NCI-H1417 treated with DMSO at 0.1 percent for 48 hours (cell line): ENCODE measurements at places on chromosomes 1 and 21.

GRCh38 chr1:93552741-93553455, 105.0 kb downstream of the FNBP1L start:
- DNase-seq: no peak

DNA sequence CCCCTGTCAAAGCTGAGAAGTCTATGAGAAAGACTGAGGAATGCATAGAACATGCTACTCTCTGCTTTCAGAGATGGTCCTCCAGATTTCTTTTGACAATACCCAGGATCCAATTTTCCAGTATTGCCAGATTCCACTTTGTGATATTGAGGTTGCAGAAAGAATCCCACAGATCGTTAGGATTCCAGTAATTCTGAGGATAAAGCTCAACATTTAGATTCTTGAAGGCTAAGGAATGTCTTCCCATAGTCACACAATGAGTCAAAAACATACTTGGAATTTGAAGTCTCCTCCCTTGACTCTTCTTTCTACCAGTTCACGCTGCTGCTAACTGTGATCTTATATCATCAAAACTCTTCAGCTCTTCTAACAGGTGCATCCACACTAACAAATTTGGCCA, 57.1 kb downstream of the TNFSF18 start:
- no peak for DNase-seq

- DNase-seq: no peak
Observed at GRCh38 chr1:179754041-179754624, 11.0 kb downstream of the FAM163A start.

GRCh38 chr1:84107955-84108354, 36.1 kb upstream of the PRKACB start:
- no peak for DNase-seq

DNA sequence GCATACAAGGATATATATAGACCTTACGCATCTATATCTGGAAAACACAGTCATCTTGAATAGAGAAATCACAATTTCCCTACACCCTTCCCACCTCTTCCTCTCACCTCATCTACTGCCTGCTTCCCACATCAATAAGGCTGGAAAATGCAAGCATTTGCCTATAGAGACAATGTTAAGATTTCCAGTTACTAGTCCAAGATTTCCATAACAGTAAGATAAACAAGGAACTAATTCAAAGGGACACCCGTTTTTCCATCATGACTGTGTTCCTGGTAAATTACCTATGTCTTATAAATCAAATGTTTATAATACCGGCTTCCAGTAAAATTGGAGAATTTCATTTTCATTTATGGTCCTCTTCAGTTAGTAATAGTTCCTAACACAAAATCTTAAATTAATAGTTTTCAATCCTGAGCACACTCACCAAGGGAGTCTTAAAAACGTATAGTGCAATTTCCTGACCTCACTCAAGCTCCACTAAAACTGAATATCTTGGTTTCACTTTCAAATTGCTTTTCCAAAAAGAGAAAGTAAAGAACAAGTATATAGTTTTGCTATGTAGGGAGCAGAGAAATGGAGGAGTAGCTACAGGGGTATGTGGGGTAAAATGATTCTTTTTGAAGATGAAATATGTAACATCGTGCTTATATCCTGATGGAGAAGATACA, 398.7 kb downstream of the PLPP3 start:
- DNase-seq: no peak

- DNase-seq: no peak
Observed at GRCh38 chr1:241964550-241965282, 7.1 kb downstream of the BECN2 start.

DNA sequence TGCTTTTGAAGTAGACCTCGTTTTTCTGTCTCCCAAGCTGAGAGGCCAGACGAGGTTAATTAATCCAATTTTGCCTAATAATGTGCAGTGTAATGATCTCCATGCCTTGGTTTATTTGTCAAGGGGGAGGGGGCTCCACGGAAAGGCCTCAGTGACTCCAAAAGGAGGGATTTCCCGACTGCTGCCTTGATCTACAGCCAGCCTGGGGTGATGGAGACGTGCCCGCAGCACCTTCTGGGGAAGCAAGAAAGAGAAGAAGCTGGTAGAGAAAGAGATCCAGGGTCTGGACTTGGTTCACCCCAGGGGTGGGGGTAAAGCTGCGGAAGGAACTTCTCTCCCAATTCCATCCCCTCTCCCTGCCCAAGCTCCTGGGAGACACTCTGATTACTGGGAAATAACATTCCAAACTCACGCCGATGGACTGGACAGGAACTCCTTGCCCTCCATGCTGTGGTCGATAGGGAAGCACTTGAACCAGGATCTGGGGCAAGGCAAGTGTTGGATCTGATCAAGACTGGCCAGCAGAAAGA, 44.1 kb upstream of the SIM2 start:
- no peak for DNase-seq

- DNase-seq: no peak
Observed at GRCh38 chr1:226888021-226888420, 17.6 kb downstream of the PSEN2 start.

- DNase-seq: no peak
Observed at GRCh38 chr1:21124846-21125245, 51.9 kb downstream of the EIF4G3 start.

DNA sequence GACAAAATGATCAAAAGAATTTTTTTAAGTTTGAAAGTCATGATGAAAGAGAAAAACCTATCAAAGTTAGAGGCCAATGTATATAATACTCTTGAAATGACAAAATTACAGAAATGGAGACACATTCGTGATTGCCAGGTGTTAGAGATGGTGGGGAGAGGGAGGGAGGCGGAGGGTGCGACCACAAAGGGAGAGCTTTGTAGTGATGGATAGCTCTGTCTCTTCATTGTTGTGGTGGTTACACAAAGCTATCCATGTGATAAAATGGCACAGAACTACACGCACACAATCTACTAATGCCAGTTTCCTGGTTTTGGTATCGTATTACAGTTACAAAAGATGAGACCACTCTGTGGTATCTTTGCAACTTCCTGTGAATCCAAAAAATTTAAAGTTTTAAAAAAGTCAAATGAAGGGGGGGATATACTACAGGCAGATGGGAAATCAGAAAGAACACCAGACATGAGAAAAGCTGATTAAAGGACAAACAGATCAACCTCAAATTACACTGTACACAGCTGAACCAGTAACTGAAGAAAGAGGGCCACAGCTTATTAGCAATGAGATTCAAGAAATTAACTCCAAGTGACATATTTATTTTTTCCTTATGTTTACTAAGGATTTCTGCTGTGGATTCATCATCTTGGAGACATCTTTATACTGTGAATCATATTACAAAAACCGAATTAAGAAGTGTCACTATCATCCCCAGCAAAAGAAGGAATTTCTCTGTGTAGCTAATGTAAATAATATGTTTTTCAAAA, 199.1 kb downstream of the SLC45A1 start:
- DNase-seq: no peak

DNA sequence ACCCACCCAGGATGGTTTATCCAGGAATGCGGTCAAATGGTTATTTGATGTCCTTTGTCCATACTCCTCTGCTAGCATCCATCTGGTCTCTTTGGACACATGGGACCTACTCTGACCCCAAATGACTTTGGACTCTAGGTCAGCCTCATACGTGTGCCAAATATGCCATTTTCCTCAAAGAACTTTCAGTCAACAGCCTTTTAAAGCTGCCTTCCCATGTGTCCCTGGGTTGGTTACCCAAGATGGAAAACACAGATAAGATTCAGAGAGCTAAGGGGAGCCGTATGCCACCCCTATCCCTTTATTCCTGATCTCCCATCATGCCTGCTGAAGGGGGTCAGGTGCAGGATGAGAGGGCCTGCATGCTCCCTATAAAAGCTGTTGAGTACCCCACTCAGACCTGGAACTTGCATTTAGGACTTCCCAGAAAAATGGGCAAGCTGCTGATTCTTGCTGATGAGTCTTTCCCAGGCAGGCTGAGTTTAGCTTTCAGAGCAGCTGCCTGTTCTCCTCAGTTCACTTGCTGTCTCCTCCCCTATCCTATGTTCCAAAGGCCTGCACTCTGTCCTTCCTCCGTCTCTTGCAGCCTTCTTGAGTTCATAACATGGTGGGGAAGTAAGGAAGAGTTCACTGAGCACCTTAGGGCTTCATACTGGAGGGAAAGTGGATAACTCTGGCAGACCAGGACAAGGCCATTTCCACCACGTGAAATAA, 19.8 kb downstream of the CHI3L2 start:
- no peak for DNase-seq

DNA sequence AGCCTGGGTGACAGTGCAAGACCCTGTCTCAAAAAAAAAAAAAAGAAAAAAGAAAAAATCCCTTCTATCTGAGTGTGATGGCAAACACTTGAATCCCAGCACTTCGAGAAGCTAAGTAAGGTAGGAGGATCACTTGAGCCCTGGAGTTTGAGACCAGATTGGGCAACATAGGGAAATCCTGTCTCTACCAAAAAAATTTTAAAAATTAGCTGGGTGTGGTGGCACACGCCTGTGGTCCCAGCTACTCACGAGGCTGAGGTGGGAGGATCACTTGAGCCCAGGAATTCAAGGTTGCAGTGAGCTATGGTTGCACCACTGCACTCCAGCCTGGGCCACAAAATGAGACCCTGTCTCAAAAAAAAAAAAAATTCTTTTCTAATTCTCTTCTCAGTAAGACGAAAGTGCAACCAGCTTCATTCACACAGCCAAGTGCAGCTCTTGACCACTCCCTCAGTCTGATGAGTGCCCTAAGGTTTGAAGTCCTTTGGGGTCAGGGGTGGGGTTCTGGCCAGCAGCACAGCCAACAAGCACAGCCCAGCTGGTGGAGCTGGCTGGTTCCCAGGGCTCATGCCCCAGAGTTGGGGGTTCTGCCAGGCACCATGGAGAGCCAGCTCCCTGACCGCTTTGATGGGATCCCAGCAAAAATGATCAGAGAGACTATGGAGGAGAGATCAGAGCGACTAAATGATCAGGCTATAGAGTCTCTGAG, 8.0 kb downstream of the SLC2A5 start:
- no peak for DNase-seq

DNA sequence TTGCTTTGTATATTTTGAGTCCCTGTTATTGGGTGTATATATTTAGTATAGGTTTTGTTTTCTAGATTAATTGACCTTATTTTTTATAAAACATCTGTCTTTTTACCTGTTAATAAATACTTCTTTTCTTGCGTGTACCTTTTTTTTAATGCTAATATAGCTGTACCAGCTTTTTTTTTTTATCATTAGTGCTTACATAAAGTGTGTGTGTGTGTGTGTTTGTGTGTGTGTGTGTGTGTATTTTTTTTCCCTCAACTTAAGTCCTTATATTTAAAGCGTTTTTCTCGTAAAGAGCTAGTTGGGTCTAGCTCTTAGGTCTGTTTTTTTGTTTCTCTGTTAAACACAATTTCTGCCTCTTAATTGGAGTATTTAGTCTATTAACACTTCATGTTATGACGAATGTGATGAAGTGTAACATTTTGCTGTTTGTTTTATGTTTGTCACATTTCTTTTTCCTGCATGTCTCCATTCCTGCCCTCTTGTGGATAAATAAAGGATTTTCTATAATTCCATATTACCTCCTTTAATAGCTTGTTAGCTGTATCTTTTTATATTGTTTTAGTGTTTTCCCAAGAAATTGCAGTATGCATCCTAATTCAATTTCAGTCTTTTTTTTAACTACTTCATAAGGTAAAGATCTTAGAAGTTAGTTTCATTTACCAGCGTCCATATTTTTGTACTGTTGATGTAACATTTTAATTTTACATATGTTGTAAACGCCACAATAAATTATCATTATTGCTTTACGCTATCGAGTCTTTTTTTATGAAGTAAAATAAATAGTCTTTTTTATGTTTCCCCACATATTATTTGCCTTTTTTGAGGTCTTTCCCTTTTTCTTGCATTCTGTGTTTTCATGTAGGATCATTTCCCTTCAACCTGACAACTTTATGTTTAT, 4.3 kb downstream of the PRMT2 start:
- no peak for DNase-seq

DNA sequence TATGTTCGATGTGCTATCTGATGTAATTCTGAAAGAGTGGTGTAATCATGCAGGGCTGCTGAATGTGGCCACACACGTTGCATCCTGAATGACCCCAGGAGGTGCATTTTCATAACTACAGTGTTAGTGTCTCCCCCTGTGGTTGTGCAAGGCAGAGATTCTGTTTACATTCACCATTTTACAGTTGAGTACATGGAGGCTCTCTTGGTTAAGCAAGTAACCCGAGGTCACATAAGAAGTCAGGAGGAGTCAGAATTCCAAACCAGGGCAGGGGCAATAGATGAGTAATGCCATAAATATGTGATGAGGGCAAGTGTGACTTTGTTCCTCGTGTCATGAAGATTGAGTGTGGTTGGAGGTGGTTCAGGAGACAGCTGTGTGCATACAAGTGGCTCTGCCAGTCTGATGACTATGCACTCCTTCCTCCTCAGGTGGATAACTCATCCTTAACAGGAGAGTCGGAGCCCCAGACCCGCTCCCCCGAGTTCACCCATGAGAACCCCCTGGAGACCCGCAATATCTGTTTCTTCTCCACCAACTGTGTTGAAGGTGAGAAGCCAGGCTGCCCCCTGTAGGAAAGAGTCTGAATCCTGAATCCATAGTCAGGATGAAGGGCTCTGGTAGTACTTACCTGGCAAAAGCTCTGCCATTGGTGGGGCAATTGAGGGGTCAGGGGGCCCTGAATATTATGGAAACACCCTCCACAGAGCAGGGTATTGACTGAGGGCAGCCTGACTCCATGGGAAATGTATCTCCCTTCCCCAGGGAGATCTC, 9.3 kb downstream of the ATP1A2 start:
- no peak for DNase-seq

DNA sequence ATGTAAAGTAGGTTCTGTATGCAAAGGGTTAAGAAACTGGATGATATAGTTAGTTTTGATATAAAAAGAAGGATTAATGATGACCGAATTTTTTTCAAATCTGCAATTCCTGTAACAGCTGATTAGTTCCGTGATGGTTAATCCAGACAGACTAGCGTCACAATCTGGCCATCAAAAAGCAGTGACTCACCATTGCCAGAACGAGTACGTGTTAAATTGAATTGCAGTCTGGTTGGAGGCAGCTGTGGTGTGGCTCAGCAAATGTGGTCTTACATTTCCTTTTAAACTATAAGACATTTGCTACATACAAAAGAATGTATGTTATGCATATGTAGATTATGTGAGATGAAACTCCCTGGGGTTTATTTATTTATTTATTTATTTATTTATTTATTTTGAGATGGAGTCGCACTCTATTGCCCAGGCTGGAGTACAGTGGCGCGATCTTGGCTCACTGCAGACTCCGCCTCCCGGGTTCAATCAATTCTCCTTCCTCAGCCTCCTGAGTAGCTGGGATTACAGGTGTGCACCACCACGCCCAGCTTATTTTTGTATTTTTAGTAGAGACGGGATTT, 139.8 kb downstream of the RYR2 start:
- no peak for DNase-seq

- no peak for DNase-seq
Observed at GRCh38 chr1:213154056-213154685, 103.1 kb downstream of the RPS6KC1 start.

- DNase-seq: no peak
Observed at GRCh38 chr1:204152310-204153044, 633 bp upstream of the ETNK2 start.

DNA sequence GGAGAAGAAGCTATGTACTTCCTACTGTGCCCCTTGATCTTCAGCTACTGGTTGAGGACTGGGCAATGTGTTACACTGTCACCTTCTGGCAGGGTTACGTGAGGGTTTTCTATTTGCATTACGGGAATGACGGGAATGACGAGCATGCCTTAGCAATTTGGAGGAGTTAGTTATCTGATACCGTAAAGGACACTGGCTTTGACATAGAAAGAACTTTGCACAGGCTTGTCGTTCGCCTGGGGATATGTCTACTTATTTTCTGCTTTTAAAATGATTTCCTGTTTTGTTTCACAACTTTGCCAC, 19.8 kb upstream of the ACBD6 start:
- DNase-seq: no peak

- DNase-seq: no peak
Observed at GRCh38 chr1:177219554-177220458, 49.0 kb downstream of the BRINP2 start.

- DNase-seq: no peak
Observed at GRCh38 chr1:76288758-76289483, 214.4 kb downstream of the ST6GALNAC3 start.
